ENCODE measurements at places on chromosomes 16 and 17.
A peak's percentile ranks its signal among the peaks of the same experiment; 100 is the strongest.

GRCh38 chr16:51713502-51713901 lies 562.4 kb upstream of the SALL1 start:
- no peak for DNase-seq

GRCh38 chr17:19424934-19425868 lies 14.2 kb downstream of the RNF112 start:
- no peak for DNase-seq

- DNase-seq = peak; percentile 33
Observed at GRCh38 chr17:57114085-57114673, 29.1 kb downstream of the AKAP1 start.

DNA sequence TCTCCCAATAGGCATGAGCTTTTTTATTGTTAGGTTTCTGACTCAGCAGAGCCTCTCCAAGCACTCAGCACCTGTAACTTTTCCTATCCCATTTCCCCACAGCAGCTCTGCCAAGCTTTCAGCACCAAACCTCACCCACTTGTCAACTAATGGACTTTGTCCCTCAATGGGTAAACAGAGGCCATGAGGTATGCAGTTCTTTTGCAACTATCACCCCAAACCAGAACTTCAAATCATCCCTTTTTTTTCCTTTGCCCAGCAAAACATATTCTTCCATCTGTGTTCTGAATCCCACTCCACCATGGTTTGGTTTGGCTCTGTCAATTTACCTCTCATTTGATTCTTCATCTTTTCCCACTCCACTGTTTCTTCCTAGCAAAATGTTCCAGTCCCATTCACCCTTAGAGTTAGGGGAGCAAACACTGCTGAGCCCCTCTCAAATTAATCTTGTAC lies 58.1 kb downstream of the TOX3 start:
- DNase-seq = no peak

GRCh38 chr17:75412455-75413317 lies 7.2 kb upstream of the GRB2 start:
- DNase-seq = peak; percentile 57

GRCh38 chr17:2075336-2076086 lies 20.6 kb downstream of the HIC1 start:
- no peak for DNase-seq

DNA sequence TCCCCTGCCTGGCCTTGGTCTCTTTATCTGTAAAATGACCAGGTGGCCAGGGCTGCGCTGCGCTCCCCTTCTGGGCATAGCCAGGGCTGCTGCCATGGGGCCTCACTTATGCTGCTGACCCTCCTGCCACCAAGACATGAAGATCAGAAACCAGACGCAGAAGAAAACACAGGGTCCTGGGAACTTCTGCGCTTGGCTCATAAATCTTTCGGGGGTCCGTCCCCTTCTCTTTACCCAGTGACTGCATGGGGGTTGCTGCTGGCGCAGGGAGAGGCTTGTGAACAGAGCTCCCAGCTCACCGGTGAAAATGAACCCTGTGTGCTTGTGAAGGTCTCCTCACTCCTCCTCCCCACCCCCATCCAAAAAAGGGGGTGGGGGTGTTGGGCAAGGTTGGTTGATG lies 5.7 kb upstream of the FOXL1 start:
- no peak for DNase-seq

- no peak for DNase-seq
Observed at GRCh38 chr16:70805787-70806186, 4.8 kb upstream of the VAC14 start.

- DNase-seq = no peak
Observed at GRCh38 chr16:66569131-66569530, 2.9 kb downstream of the CMTM1 start.

GRCh38 chr17:60792250-60792898 lies 114.7 kb downstream of the BCAS3 start:
- DNase-seq = no peak
